NCI-H1048 (cell line): ENCODE measurements at places on chromosomes 1 and 21.

- no peak for DNase-seq
Observed at GRCh38 chr1:200317236-200317635, 92.6 kb downstream of the ZNF281 start.

DNA sequence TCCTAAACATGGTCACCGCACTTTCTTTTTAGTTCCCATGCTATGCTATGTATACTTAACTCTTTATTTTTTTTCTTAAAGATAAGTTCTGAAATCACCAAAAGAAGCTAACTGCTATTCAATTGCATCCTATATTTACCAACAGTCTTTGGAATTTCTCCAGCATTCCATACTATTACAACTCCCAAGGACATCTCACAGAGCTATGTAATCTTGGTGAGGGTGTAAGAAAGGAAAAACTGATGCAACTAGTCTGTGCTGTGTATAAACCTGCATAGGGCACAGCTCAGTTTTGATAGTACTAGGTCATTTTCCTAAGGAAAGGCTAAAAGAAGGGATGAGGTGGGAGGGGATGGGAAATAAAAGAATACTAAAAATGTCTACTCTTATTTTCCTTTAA lies 78.0 kb downstream of the PTPN14 start:
- DNase-seq, result no peak

GRCh38 chr1:191971447-191971846 lies 186.8 kb upstream of the RGS18 start:
- DNase-seq, result no peak

DNA sequence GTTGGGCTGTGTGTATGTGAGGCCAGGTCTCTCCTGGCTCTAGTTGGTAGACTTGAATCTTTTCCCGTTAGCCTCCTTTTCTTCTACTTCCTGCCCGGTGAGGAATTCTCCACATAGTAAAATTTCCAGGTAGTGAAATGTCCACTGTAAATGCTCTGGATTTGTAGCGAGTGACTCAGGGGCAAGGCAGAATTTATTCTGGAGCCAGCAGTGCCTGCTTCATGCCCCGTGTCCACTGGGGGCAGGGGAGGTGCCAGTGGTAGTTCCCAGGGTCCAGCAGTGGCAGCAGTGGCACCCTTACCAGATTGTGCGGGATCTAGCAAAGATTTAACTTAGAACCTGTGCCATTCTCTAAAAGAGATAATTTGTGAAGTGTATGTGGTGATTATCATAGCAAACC lies 74.5 kb upstream of the USP24 start:
- DNase-seq, result no peak

- DNase-seq, result no peak
Observed at GRCh38 chr1:172268237-172268636, 152.2 kb upstream of the C1orf105 start.

GRCh38 chr21:46122237-46122671 lies 24.3 kb downstream of the COL6A2 start:
- DNase-seq, result no peak

- no peak for DNase-seq
Observed at GRCh38 chr1:5267603-5268235, 613.3 kb downstream of the AJAP1 start.

GRCh38 chr1:51981555-51981954 lies 8.9 kb downstream of the RAB3B start:
- DNase-seq, result no peak

DNA sequence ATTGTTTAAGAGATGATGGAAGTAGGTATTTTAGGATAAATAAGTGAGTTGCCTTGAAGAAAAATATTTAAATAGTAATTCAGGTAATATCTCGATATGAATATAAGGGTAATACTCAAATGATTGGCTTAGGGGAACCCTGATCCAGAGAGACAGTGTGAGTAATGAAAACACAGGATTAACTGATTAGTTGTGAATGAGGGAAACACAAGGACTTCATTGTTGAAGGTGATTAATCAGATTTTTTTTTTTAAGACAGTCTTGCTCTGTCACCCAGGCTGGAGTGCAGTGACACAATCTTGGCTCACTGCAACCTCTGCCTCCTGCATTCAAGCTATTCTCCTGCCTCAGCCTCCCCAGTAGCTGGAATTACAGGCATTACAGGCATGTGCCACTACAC lies 12.7 kb downstream of the SLC25A33 start:
- DNase-seq, result no peak

DNA sequence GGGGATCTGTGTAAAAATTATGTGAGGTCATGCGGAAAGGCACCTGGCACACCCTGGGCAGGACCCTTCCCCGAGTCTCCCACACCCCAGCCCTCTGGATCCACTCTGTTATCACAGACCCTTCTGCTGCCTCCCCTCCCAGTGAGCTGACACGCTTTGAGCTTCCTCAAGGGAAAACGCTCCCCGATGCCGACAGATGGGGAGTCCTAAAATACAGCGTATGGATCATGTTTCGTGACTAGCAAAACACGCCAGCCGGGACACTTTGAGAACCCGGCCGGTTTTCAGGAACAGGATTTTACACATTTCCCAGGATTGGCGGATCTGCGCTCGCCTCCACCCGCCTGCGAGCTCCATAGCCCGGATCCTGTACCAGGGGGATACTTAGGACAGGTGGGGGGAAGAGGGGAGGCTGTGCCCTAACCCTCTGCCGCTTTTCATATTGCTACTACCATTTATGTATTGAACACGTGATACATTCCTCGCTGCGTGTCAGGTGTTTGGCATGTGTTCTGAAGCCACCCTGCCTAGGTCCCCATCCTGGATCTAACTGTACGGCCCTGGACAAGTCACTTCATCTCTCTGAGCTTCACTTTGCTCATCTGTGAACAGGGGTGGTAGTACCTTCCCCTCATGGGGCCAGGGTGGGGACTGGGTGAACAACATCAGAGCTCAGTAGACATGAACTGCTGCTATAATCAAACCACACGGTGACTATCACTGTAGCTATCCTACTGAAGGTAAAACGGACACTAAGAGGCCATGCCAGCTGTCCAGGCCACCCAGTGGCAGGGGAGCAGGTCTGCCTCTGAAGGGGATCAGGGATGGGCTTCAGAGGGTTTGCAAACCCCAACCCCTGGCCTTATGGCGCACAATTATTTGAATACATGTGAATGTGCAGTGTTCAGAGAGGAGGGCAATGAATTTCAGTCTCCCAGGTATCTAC lies 63.2 kb downstream of the SSBP3 start:
- no peak for DNase-seq

DNA sequence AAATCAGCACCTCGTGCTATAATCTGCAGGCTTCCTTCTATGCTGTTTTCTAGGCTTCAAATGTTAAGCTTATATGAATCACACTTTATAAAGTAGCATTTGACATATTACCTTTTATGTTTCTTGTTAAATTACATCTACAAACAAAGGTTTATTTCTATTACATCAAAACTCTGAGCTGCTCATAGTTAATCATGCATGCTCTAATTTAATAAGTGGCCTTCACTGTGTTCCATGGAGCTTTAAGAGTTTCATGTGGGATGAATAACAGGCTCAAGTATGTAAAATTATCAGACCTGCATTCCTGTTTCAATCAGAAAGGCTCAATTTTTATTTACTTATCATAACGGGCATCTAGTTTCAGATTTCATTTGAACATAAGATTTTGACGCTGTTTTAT lies 13.0 kb downstream of the SLC19A2 start:
- no peak for DNase-seq

DNA sequence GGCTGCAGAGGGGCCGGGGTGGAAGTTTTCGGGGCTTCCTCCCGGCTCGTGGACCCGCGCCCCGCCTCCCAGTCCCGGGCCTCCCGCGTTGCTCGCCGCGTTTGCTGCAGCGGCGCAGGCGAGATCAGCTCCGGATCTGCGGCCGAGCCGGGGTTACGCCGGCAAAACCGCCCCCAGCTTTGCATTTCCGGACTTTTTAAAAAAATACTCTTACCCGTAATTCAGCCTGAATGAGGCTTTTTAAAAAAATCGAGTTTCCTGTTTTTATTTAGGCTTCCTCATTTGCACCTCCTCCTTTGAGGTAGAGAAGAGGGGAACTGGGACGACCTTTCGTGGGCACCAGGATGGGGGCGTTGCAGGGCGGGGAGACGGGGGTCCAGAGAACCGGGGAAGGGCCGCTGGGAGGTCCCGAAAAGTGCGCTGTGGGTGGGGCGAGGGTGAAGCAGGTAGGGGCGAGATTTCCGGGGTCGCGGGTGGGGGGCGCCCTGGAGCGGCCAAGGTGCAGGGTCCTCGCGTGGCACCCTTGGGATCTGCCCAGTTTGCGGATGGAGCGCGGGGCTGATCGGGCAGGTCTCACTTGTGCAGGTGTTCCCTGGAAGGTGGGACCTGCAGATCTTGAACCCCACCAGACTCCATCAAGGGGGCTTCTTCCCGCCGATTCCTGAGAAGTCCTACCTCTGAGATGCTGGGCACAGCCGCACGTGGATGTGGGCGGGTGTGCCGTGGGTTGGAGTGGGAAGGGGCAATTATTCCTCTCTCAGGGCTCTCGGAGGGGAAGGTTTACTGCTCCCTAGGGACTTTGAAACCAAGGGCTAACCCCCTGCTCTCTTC lies 1.1 kb downstream of the PIK3CD start:
- DNase-seq, result no peak

DNA sequence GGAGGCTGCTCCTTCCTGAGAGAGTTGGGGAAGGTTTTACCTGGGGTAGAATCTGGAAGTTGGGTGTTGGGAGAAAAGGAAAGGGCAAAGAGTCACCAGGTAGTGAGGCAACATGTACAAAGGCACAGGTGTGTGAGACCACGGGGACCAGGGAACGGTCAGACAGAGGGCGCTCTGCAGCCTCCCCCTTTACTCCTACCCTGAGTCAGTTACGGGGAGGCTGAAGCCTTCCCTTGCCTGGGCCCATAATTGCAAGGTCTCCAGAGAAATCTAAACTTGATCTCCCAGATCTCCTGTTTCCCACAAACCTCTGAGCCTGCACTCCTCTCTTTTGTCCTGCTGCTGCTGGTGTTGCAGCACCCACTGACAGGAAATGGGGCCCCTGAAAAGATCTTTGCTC lies 22.0 kb downstream of the CCN1 start:
- no peak for DNase-seq

GRCh38 chr1:209256766-209257350 lies 326.7 kb upstream of the CAMK1G start:
- DNase-seq, result no peak

DNA sequence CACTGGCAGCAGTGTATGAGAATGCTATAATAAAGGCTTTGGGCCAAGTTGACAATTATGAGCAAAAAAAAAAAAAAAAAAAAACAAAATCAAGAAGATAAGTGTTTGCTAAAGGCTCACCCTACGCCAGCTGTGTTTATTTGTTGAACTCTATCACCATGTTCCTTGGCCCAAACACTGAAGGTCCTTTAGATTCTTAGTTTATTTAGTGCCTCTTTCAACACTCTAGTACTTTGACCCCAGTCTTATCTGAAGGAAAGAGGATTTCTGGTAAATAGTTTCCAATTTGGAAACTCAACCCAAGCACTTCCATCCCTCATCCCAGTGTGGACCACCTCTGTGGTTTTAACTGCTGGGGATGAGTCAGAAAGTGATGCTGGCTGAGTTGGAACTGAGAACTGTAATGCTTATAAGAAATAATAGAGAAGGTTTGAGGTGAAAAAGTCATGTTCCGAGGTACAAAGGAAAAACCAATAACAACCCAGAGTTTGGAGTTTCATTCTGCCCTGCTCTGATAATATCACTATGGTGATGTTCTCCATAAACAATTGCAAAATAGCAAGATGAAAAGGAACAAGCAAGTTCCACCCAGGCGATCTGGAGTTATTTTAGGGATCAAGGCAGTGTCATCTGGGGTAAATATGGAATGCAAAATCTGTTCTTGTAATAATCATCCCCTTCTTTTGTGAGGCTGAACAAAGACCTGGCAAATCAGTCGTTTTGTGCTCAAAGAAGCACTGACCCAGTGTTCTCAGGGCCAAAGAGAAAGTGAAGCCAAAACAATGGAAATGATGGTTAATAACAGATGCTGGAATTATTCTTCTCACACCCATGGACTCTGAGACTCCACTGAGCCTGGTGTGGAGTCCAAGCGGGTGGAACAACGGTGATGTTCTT lies 19.7 kb upstream of the CAPZB start:
- DNase-seq, result no peak

GRCh38 chr1:178057141-178057765 lies 36.7 kb upstream of the RASAL2 start:
- no peak for DNase-seq

GRCh38 chr1:80531182-80531581 lies 1269.6 kb upstream of the ADGRL2 start:
- DNase-seq, result no peak

- no peak for DNase-seq
Observed at GRCh38 chr1:181112071-181112929, 23.8 kb downstream of the IER5 start.

GRCh38 chr1:72540674-72541073 lies 258.3 kb upstream of the NEGR1 start:
- no peak for DNase-seq

- no peak for DNase-seq
Observed at GRCh38 chr1:25703041-25703440, 86.5 kb downstream of the MAN1C1 start.

GRCh38 chr1:110494522-110495406 lies 24.2 kb downstream of the KCNA10 start:
- no peak for DNase-seq

DNA sequence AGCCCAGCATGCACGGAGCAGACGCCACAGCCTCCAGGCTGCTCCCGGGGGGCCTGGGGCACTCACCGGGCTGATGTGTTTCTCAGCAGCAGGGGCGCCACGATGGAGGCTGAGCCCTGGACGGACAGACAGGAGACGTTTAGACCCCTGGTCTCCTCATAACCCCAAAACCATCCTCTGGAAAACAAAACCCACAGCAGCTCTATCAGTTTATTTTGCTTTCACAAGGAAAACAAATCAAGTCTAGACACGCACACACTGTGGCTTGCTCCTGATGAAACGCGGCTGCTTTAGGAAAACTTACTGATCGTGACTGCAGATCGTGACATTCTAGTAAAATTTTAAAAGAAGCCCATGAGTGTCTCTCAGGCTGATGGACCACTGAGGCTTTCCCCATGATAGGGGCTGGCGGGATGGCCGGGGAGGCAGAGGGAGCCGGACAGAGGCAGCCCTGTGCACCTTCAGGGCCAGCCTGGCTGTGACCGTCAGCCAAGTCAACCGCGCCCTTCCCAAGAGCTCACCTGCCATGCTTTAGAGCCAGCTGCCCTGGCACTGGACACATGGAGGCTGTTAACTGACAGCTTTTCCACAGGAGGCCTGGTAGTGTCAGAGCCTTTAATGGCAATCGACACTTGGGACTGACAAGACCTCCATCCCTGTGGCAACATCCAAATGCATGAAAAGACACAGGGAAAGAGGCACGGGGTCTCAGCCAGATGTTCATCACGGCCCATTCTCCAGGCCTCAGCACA lies 5.2 kb downstream of the POFUT2 start:
- no peak for DNase-seq

DNA sequence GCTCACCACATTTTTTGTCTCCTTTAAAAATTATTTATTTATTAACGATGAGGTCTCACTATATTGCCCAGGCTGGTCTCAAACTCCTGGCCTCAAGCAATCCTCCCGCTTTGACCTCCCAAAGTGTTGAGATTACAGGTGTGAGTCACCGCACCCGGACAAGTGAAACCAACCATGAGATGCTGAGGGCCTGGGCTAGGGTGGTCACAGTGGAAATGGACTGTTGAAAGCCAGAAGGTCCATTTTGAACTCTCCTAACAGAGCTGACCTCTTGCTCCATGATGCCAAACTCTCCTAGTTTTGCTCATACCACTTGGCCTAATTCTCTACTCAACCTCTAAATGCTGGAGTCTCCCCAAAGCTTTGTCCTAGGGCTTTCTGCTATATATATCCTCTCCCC lies 109.1 kb downstream of the SLC45A1 start:
- DNase-seq, result no peak
